ENCODE measurements at places on chromosomes 3 and 15.
A peak's percentile ranks its signal among the peaks of the same experiment; 100 is the strongest.

DNA sequence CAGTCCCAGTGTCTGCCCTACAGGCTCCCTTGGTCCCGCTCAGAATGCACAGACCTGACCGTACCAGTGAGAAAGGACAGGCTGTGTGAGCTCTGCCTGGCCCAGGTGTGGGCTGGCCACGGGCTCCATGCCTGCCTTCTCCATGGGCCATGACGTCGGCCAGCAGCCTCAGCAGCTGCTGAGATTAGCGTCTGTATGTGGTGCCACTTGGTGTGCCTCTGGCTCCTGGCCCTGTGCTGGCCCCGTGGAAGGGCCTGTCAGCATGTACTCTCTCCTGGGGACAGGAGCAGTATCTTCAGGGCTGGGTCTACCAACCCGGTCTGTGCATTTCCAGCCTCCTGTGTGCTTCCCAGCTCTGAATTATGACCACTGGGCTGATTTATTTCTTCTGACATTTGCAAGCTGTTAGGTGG, 25.7 kb downstream of the KLF13 start:
- DNase-seq: no peak

GRCh38 chr3:123764647-123765046, 119.5 kb downstream of the MYLK start:
- DNase-seq: no peak

- DNase-seq: peak; percentile 72
These were observed 3.0 kb downstream of the SPATA16 start for GRCh38 chr3:173138026-173138425.

DNA sequence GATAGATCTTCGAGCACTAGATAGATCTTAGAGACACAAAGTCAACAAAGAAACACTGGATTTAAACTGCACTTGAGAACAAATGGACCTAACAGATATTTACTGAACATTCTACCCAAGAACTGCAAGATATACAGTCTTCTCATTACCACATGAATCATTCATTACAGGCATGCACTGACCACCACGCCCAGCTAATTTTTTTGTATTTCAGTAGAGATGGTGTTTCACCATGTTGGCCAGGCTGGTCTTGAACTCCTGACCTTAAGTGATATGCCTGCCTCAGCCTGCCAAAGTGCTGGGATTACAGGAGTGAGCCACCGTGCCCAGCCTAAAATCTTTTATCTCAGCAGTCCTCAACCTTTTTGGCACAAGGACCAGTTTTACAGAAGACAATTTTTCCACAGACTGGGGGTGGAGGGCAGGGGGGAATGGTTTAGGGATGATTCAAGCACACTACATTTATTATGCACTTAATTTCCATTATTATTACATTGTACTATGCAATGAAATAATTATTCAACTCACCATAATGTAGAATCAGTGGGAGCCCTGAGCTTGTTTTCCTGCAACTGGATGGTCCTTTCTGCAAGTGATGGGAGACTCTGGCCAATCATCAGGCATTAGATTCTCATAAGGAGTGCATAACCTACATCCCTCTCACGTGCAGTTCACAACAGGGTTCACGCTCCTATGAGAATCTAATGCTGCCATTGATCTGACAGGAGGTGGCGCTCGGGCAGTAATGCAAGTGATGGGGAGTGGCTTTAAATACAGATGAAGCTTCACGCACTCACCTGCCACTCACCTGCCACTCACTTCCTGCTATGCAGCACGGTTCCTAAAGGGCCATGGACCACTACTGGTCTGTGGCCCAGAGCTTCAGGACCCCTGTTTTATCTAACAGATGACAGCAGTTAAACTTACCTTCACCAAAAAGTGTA, 21.7 kb downstream of the CSNK1G1 start:
- DNase-seq: no peak

DNA sequence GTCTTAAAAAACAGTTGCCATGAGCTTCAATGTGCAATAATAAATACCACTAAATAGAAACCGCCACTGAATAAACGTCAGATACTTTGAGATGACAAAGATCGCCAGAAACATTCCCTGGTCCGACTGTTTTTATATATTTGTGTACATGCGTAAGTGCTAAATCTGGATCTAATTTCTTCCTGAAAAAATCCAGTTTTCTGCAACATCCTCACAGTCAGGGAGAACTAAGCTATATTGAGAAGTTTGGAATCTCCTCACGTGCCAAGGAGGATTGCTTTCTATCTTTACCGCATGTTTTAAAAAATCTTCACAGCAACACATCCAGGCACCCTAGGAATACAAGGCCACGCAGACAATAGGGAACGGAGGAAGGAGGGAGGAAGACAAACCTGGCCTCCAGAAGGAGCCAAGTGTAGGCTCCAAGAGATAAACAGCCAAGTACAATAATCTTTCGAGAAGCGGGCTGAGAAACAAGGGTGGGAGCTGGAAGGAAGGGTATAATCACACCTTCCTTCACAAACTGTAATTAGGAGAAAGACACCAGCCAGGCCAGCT, 5.7 kb downstream of the VGLL4 start:
- DNase-seq: no peak

- no peak for DNase-seq
These were observed 99.5 kb upstream of the THRB start for GRCh38 chr3:24594161-24594560.

GRCh38 chr3:77256584-77257503, 216.9 kb downstream of the ROBO2 start:
- DNase-seq: no peak

DNA sequence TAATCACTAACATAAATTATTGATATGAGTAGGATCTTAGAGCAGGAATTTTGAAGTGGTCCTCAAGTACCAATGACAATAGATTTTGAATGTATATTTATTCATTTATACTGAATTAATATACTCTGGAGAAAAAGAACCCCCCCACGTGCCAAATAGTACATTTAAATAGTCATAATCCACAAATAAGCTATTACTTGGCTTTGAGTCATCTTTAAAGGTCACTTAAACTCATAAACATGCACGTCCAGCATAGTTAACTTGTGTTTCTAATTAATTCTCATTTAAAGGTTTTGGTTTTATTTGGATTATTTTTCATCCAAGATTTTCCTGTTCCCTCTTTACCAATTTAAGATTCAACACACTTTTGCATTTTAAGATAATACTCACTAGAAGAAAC, 35.1 kb downstream of the FGF7 start:
- DNase-seq: no peak

GRCh38 chr3:65178703-65179102, 490.9 kb upstream of the ADAMTS9 start:
- peak; percentile 19 for DNase-seq

- no peak for DNase-seq
These were observed 3.7 kb downstream of the SHQ1 start for GRCh38 chr3:72844436-72844993.

GRCh38 chr3:43894176-43895049, 203.7 kb downstream of the ABHD5 start:
- peak; percentile 13 for DNase-seq

DNA sequence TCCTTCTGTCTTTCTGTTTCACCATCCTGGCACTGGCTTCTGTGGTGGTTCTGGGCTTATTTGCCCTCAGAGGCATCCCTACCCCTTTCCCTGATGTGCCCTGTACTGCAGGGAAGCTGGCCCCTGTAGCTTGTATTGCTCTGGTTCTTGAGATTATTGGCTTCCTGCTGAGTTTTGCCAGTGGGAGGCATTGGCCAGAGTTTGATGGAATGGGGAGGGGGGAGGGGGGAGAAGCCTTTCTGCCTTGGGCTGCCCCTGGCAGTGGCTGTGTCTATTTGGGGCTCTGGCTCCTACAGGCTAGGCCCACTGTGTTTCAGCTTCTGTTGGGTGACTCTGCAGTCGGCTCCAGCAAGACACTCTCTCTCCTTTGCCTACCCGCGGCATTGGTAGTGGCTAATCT, 41.6 kb upstream of the SEMA6D start:
- DNase-seq: no peak

DNA sequence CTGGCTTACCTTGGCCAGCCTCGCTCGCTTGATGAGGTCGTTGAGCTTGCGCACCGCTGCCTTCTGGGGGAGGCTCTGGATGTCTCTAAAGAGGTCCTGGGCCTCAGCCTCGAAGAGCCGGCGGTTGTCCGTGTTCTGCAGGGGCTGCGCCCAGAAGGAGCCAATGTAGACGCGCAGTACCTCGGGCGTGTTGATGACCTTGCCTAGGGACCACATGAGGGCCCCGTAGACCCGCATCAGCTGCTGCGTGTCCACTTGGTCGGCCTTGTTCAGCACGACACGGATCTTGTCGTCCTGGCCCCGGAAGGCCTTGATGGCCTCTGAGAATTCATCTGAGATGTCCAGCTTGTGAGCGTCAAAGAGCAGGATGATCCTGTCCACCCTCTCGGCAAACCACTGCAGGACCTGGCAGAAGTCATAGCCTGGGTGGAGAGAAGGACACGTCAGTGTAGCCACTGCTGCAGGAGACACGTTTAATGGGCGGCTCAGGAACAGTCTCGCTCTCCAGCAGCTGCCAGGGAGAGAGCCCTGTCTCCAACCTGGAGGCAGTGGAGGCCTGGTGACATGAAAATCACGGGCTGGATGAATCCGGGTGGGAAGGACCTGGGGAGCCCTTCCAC, 25.5 kb upstream of the SPTBN5 start:
- no peak for DNase-seq

DNA sequence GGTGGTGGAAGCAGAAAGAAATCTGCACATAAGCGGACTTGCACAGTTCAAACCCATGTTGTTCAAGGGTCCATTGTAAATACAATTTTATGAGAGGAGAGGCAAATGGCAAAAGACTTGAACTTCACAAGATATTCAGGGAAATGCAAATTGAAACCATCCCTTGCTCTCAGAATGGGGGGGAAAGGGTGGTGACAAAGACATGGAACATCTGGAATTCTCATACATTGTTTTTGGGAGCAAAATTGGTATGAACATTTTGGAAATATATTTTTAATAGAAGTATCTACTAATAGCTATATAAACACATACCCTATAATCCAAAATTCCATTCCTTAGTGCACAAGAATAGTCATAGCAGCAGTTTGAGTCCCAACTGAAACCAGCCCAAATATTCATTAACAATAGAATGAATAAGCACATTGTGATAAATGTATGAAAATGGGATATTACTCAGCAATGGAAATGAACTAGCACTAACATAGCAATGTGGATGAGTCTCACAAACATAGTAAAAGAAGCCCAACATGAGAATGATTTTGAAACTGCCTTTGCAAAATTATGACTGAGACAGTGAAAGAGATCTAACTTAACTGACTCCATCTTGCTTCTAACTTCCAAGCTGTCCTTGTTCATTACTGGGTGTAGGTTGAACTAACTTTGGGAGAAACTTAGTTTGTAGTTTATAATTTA, 77.2 kb downstream of the CD200R1L start:
- DNase-seq: no peak

DNA sequence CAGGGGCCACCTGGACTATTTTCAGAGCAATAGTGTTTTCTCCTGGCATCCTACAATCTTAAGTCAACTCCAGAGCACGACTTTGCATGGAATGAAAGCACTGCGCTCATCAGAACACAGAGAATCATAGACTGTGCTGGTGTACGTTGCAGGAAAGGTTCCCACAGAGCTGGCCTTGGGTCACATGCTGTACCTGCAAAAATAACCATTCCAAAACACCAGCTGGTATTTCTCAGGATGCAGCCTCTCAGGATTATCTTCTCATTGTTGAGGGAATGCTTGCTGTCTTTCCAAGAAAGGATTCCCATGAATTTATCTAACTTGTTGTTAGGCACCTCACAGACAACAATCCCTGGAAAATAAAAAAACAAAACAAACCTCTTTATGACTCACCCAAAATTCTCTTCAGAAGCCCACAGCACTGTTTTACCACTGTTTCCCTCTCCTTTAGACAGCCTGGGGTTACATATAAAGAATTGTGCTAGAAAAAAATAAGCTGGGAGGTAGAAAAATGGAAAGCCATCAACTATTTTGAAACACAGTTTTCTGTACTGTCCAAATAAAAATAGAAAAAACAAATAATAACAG, 131.7 kb downstream of the ATP8B4 start:
- DNase-seq: no peak

DNA sequence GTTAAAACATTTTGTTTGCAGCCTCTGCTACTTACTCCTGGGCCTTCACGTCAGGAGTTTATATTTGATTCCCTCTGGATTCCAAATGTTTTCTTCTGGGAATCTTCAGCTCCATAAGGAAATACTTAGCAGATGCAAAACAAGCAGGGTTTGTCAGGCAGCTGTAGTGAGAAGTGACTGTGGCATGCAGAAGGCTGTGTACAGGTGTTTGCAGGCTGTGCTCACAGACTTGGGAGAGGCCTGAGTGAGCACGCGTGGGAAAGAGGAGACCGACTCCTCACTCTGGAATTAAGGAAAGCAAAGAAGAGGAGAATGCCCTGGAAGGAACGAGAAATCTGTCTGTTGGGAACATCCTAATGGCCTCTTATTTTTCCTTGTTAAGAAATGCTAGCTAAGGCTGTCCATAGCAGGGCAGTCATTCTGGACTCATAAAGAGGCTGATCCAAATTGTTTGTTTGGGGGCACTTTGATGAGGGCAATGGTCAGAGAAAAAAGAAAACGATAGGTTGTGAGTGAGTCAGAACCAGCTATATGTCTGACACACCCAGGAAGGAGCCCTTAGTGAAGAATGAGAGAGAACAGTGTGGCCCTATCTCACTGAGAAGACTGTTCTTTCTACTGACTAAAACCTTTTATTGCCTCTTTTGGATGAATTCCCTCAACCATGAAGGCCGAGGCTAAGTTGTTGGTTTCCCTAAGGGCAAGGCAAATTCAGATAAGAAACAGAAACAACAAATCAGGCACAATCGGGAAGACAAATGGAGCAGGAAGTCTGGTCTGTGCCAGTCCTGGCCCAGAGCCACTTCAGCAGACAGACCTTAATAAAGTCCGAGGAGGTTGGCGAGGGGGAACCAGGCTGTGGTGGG, 82.6 kb downstream of the TGFBR2 start:
- no peak for DNase-seq

- DNase-seq: no peak
These were observed 140.9 kb downstream of the NTRK3 start for GRCh38 chr15:88115486-88116152.

GRCh38 chr3:168796339-168796738, 700.6 kb upstream of the GOLIM4 start:
- no peak for DNase-seq

DNA sequence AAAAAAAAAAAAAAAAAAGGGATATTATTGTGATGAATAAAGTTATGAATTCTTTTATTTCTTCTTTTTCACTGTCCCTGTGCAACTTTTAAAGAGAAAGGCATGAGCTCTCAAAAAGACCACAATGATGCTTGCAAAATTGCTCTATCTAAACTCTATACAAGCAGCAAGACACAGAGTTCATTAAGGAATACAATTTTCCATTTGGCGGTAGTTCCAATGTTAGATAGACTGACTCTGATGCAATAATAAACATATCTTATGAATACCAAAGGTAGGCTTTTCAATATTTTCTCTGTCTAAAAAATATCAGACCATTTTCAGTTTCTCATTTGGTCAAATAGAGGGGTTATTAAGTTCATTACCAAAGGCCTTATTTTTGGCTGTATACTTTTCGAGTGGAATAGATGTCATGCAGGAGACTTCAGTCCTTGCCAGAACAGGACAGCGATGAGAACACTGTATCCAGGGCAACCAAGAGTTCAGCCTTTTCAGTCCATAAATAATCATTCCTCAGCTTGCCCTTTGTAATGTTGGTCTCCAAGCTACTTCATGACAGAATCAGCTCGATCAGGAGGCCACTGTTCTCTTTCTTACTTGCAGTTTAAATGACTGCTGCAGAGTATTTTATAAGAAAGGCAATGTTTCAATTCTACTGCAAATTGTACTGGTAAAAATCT, 162.9 kb upstream of the FAM3D start:
- no peak for DNase-seq

- DNase-seq: no peak
These were observed 321.5 kb upstream of the CBLB start for GRCh38 chr3:106190296-106190695.
